ENCODE measurements at places on chromosomes 5 and 9.

DNA sequence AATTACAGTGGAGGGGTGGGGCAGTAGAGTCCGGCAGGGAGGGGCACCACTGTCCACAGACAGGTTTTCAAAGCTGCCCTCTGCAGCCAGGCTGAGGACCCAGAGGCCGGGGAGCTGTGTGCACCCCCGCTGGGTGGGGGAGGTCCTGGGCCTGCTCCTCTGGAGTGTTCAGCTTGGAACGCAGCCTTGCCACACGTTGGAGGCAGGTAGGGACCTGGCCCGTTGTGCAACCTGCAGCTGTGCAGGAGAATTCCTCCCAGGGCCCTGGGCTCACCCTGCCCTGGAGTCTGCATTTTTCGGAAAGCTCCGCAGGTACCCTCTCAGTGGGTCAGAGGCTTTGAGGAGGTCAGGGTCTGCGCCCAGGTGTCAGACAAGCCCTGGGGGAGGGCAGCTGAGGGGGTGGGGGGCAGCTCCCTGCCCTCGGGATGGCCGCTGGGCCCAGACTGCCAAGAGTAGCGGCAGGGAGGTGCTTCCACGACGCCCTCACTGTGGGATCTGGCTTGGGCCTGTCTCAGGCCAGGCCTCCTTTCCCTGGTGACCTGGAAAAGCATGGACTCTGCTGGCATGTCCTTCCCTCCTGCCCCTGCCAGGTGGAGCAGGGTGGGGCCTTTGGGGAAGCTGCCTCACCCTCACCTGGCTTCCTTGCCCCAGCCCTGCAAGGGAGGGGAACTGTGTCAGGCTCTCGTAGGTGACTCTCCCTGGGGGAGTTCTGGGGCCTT lies 29.5 kb downstream of the RXRA start:
- DNase-seq: no peak

- DNase-seq: no peak
Observed at GRCh38 chr9:97502222-97502983, 937 bp downstream of the TMOD1 start.

- no peak for DNase-seq
Observed at GRCh38 chr5:107916731-107917725, 246.3 kb upstream of the EFNA5 start.

DNA sequence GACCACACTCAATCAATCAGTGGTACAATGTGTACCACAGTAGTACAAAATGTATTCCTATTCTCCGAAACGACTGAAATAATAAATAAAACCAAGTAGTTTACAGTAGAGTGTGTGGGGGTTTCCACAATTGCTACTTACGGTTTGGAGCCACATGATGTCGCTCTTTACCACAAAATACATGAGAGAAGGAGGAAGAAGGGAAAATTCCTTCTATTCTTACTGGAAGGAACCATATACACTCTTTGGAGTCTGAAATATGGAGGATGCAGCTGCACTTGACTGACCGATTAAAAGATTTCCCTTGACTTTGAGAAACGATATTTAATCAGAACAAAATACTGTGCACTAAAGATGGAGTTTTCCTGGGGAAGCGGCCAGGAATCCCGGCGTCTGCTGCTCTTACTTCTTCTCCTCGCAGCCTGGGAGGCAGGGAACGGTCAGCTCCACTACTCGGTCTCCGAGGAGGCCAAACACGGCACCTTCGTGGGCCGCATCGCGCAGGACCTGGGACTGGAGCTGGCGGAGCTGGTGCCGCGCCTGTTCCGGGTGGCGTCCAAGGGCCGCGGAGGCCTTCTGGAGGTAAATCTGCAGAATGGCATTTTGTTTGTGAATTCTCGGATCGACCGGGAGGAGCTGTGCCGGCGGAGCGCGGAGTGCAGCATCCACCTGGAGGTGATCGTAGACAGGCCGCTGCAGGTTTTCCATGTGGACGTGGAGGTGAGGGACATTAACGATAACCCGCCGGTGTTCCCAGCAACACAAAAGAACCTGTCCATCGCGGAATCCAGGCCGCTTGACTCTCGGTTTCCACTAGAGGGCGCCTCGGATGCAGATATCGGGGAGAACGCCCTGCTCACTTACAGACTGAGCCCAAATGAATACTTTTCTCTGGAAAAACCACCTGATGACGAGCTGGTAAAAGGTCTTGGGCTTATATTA lies at the start of gene PCDHA4:
PCDHA4 (plus strand) TSS at position 235 of the 942 bp plus-strand sequence.
- DNase-seq: no peak

DNA sequence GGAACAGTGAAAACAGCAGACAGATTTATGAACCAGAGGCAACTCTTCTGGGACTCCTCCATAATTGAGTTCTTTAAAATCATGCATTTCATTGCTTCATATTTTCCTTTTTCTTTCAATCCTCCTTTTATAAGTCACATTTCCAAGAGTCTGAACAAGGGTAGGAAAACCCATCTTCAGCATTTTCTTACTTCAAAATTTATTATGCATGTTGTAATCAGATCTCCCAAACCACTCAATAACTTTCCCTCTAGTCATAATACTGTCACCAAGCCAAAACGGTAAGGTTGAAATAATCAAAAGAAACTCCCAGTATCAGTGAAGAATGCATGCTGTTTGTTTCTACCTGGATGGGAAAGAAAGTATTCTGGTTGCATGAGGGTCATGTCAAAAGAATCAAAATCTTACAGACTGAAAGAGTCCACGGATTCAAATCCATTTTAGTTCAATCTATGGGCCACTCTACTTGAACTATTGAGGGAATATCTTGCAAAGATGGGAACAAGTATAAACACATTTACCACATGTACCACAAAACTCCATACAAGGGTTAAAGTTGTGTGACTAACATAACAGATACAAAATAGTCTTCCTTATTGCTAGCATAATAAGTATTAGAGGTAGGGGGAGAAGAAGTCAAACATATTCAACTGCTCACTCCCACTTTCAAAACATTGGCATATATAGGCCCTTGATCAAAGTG lies 797.3 kb downstream of the MAT2B start:
- DNase-seq: no peak

DNA sequence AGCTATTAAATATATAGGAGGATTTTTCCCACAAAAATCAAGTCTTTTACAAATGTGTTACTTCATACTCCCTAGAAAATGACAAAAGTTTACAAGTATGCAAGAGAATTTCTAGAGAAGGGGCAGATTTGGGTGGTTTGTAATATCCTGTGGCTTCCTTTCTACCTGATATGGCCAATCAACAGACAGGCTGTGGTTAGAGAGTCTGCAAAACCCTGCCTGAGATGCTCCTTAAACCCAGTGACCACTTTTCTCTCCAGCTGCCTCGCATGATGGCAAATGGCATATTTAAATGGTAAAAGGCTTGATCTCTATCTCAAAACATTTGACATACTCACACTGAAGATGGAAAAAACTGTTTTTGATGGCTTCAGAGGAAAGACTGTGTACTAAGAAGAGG lies 550.1 kb upstream of the ZNF462 start:
- no peak for DNase-seq

DNA sequence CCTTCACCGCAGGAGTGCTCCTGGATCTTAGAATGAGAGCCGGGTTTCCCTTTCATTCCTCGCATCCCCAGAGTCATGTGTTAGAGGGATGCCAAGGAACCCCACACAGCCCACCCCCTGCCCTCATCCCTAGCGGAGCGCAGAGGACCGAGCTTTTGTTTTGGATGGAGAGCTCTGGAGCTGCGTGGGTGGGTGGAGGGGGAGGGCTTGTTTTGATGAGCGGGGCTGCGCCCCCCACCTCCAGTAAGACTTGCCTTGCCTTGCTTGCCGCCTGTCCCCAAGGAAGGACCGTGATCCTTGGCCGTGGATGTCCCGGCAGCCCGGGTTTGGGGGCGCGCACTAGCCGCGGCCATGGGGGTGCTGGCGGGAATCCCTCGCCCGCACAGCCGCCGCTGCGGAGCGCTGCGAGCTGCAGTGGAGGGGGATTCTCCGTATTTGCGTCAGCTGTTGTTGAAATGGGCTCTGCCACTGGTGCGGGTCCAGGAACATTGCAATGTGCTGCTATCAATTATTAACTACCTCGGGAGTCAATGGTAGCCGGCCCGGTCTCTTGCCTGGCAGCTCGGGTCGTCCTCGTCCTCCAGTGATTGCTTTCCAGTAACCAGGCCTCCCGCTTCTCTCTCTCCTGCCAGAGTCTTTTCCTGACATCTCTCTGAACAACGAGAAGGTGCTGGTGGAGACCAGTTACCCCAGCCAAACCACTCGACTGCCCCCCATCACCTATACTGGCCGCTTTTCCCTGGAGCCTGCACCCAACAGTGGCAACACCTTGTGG lies 1.0 kb downstream of the EGR1 start:
- DNase-seq: no peak

DNA sequence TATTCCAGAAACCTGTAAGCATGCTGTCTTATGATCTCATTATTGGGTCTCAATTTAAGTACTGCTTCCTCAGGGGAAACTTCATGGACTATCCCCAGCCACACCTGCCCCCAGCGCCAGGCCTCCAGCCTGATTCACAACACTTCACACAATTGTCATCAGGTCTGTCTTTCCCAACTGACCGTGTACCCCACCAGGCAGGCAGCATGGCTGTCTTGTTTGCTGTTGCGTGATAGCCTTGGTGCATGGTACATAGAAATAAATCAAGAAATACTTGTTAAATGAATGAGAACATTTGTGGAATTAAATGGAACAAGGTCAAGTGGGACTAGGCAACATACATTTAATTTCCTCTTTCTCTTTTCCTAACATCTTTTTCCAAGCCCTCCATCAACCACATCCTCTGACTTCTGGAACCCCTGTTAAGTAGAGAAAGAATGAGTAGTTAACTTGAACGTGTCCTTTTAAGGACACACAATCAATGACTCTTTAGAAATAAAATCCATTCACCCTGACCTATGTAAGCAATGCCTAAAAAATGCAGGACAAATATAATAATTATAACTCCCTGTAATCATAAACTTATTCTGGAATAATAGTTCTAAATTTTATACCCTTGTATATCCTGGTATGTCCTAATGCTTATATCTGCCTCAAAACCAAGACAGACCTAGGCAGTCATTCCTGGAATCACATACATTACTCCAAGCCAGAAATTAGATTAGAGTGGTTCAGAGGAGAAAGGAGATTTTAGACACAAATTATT lies 17.2 kb upstream of the THG1L start:
- DNase-seq: no peak

DNA sequence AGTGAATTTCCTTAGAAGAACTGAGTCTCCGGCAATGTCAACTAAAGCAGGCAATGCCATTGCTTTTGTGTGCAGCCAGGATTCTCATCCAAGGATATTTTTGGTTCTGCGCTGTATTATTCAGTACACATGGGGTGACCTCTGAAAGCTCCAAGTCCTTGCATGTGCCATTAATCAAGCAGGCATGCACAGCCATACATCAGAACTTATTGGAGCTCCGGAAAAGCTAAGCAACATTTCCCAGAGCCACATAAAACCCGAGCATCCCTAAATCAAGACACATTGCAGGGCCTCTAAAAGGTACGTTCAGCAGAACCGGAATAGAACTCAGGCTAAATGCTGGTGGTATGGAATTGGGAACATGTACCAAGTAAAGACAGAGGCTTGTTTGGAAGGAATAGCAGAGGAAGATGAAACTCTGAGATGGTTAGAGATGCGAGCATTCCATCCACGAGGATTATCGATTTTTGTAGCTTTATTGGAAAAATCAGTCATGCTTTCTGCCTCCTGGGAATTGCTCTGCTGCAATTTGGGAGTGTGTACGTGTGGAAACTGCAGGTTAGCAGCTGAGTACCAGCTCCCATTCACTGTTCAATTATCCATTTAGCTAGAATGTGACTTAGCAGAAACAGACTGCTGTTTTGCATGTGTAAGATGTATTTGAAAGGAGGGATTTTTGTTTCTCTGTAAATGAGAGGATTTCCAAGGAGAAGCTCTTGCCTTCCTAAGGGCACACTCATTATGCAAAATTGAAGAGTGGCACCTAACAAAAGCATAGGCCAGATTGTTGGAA lies 143.7 kb upstream of the WWC1 start:
- no peak for DNase-seq

All from activated naive CD4-positive, alpha-beta T cell (primary cell).